ENCODE measurements at places on chromosomes 2 and 18.

- no peak for DNase-seq
These were observed 800.9 kb downstream of the SATB2 start for GRCh38 chr2:198656869-198657268.

DNA sequence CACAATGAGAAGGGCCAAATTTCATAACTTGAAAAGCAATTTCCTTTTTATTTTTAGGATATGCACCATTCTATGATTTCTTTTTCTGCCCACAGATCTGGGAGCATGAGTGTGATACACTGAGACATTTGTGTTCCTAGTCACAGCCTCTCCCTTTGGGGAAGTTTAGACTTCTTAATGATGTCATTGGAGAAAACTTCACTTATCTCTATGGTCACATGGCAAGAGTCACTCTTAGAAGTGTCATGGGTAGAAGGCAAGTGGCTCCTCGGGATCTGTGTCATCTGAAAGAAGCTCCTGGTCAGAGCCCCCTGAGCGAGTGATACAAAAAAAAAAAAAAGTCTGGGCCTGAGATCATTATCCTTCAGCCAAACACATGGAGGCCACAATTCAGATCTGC lies 62.5 kb upstream of the LGALSL start:
- DNase-seq, result no peak

GRCh38 chr2:101995019-101995418 lies 3.3 kb downstream of the IL1R2 start:
- DNase-seq, result no peak

DNA sequence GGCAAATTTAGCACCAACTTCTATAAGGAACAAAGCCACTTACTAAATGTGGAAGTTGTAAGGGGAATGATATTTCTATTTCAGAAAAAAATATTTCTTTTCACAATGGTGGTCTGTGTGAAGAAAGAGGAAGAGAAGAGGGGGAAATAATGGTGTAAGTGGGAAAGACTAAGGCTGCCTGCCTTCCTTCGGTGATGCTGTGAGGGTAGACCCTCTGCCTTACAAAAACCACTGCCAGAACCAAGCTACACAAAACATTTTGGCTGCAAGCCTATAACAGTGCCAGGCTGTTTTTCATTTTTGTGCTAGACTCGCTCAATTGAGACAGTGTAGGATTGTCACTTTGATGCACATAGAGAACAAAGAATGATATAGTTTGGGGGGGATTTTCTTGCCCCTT lies 286.6 kb downstream of the ZEB2 start:
- no peak for DNase-seq

DNA sequence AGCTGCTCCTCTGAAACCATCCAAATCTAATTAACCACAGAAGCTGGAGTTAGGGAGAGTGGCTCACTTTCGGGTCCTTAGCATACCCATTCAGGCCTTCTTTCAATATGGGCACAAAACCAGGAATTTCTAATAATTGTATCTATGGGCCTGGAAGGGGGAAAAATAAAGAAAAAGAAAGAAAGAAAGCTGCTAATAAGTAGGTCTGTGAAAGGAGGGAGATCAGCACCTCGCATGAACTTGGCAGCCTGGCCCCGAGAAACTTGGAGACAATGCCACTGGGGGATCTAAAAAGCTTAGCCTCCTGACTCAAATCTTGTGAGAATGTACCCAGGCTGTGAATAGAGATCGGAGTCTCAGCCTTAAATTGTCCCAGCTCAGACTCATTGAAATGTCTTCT lies 252.1 kb upstream of the SLC14A2 start:
- DNase-seq, result no peak

- DNase-seq, result no peak
These were observed 299.9 kb upstream of the SALL3 start for GRCh38 chr18:78679613-78680260.

GRCh38 chr2:217231724-217232123 lies 371.9 kb upstream of the TNP1 start:
- no peak for DNase-seq

DNA sequence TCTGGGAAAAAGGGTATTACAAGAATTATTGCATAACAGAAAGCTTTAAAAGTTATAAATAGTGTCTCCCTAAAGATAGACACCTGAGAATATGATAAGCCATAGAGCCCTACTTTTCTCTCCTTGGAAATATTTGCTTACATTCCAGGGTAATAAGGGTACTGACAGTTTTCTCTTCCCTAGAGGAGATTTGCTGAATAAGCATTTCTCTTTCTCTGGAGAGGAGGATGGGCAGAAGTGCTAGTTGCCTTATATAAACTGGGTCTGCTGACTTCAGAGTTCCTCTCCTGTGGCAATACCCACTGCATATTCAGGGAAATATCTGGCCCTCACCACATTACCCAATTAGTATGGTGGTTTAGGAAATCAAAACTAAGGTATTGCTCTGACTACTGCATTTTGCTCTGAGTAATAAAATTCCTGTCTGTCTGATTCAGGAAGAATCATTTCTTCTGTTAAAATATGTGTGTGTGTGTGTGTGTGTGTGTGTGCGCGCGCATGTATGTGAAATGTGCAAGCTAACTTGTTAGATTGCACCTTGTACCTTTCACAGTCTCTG lies 1391.3 kb downstream of the DSC3 start:
- no peak for DNase-seq

- no peak for DNase-seq
These were observed 19.2 kb downstream of the ITGA6 start for GRCh38 chr2:172446474-172447063.

- no peak for DNase-seq
These were observed 50.5 kb downstream of the MTA3 start for GRCh38 chr2:42618972-42619371.

GRCh38 chr2:98454073-98454472 lies 9.4 kb downstream of the INPP4A start:
- DNase-seq, result no peak

- no peak for DNase-seq
These were observed 549.4 kb upstream of the SALL3 start for GRCh38 chr18:78430131-78430758.

- DNase-seq, result no peak
These were observed 37.2 kb upstream of the SLC8A1 start for GRCh38 chr2:40488927-40489677.

DNA sequence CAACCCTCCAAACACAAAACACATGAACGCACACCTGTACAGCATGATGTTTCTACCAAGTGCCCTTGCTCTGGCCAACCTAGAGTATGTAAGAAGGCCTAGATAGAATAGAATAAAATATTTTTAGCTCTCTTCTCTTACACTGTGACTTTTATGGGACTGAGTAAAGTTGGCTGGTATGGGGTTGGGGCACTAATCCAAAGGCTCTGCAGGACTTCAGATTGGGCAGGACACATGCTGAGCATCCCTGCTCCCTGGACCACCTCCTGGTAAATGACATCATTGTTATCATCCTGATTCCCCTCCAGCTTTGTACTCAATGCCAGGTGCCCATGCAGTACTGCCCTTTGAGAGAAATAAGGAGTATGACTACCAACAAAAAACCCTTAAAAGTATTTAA lies 322.2 kb downstream of the SLC8A1 start:
- no peak for DNase-seq

- DNase-seq, result no peak
These were observed 210.8 kb downstream of the DYSF start for GRCh38 chr2:71664161-71664560.

GRCh38 chr2:228283491-228284171 lies 102.1 kb upstream of the SPHKAP start:
- DNase-seq, result no peak

- peak; percentile 93 for DNase-seq
These were observed 410.0 kb upstream of the KCNH7 start for GRCh38 chr2:163248376-163249253.

DNA sequence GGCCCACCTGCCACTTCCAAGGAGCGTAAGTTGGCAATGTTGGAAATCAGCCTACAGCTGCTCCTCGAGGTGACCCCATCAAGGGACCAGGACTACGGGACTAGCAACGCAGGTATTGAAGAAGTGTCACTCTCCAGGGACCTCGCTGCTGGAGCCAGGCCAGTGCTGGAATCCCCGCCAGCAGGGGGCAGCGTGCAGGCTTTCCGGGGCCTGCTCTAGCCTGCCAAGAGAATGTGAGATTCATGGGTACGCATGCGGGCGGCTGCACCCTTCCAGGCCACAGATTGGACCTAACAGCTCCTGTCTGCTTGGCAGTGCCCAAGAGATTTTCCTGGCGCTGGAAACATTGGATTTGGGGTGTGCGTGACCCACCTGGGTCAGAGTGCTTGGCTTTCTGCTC lies 182.8 kb upstream of the RAB12 start:
- DNase-seq, result no peak

DNA sequence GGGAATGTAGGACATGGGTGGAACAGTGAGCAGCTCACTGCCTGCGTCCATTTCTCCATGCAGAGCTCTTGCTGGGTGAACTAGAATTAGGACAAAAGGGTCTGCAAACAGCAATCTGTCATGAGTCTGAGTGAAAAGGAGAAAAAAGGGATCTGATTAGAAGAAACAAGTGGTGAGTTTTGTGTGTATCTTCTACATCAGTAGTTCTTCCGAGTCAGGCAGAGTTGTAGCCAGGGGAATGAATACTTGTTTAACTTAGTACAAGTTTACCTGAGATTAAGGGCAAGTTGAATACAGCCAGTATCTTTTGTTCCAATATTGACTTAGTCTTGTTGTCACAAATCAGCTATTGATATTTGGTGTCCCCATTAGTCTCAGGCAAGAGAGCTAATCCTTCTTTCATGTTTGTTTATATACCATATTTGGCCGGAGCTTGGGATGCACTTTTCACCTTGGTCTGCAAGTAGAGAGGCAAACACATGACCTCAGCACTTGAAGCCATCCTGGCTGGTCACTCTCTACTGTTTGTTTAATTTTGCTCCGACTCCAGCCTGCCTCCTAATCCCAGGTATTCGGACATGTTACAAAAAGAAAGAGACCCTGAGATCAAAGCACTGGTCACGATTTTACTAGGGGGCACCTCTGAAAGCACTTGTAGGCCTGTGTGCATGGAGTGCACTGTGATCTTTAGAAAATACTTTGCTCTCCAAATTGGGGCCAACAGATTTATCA lies 211.0 kb upstream of the NT5C1B start:
- DNase-seq, result no peak

DNA sequence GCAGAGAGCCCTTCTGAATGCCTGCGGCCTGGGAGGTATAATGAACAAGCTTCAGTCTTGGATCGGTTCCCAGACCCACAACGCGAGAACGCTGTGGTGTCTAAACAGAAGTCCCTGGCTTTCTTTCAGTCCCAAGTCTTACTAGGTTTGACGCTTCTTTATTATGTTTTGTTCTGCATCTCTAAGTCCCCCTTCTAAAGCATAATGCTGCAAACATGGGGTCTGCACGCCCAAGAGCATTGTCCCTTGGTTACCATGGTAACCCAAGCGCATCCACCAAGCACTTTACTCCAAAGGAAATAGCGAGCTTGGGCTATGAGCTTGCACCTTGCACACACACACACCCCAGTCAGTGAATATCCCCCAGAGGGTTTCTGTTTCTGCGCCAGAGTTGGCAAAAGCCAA lies 193.7 kb downstream of the INO80D start:
- peak; percentile 47 for DNase-seq

- DNase-seq, result no peak
These were observed 77.9 kb upstream of the SATB2 start for GRCh38 chr2:199535445-199536177.

GRCh38 chr2:76953733-76954347 lies 568.3 kb downstream of the LRRTM4 start:
- peak; percentile 81 for DNase-seq

- DNase-seq, result no peak
These were observed 4.4 kb upstream of the CHRNG start for GRCh38 chr2:232534940-232535651.

DNA sequence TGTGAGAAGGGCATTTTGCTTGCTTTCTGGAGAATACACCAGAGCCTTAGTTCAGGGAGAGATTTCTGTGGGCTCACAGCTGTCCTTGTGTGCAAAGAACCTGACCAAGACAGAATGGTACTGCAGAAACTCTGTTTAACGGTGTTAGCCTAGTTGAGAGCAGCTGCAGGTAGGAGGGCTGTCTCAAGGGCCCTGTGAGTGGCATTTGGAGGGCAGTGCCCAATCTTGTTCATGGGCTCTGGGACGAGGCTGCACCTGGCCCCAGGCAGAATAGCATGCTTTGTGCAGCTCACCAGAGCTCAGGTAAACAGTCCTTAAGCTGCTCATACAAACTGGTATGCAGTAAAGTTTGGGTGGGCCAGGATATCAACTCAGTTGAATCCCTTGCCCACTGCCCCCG lies 16.9 kb upstream of the RGPD4 start:
- no peak for DNase-seq

DNA sequence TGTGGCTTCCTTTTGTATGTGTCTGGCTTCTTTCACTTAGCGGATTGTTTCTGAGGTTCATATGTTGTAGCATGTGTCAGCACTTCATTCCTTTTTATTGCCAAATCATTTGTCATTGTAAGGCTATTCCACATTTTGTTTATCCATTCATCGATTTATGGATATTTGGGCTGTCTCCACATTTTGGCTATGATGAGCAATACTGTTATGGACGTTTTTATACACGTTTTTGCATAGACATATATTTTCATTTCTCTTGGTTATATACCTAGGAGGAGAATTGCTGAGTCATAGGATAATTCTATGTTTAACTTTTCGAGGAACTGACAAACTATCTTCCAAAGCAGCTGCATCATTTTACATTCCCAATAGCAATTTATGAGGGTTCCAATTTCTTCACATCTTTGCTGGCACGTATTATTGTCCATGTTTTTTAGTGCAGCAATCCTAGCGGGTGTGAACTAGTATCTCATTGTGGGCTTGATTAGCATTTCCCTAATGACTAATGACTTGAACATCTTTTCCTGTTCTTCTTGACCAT lies 48.1 kb upstream of the TBC1D8 start:
- no peak for DNase-seq

- no peak for DNase-seq
These were observed 185.1 kb downstream of the TNS1 start for GRCh38 chr2:217817466-217818292.
